Fibroblast of skin of left biceps (primary cell): ENCODE measurements at places on chromosomes 13 and 19.

- no peak for DNase-seq
Observed at GRCh38 chr13:43865892-43866291, 13.6 kb downstream of the CCDC122 start.

DNA sequence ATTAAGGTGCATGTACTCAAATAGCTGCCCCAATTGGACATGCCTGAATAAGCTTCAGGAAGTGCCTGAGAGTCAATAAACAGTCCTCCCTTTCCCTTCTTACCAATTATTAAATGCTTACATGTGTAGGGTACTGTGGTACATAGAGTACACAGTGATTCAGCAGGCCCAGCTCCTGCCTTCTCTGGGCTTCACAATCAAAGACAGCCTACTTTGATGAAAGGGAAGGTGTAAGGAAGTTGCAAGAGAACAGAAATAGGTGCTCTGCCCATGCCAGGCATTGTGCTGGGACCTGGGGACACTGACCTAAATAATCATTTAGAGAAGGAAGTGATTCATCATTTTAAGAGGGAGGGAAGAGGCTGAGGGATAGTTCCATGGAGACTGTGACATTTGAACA lies 17.2 kb downstream of the FRY start:
- no peak for DNase-seq

GRCh38 chr19:57276430-57276829 lies 3.9 kb upstream of the ZNF460 start:
- no peak for DNase-seq

DNA sequence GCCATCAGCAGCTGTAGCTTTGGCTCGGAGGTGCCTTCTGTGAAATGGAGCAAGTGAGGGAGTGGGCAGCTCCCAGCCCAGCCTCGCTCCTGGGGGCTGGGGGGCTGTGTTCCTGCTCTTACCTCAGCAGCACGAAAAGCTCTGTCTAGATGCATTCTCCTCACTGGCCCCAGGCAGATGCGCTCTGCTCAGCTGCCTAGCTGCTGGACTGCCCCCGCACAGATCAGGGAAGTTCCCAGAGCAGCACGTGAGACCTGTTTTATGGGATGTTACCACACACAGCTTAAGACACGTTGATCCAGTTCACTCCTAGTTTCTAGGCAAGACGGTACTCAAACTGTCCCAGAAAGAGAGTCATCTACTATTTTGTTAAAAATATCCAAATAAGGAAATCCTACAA lies 13.6 kb downstream of the LCP1 start:
- no peak for DNase-seq

DNA sequence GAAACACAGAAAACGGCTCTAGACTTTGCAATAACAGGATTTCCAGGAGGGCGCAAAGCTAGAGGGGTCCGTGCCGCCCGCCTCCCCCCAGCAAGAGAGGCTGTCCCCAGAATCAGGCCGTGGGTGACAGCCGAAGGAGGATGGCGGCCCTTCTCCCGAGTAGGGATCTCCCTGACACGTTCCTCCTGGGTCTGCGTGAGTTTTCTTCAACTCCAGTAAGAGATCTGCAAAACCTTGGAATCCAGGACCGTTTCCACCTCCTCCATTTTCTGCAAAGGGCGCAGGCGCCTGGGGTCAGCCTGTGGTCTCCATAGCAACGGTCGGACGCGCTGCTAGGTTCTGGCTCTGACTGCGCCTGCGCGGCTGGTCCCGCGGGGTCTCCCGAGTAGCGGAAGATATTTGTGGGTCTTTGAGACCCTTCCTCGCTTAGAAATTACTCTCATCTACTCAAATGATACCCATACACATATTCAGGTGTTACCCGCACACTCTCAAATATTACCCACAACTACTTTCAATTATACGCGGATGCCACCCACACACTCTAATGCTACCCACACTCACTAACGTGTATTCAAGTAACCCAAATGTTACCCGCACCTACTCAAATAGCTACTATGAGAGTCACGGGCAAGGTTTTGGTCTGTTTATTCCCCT lies 2.1 kb downstream of the PNMA8C start:
- DNase-seq = no peak

GRCh38 chr19:53555352-53555751 lies 17.4 kb downstream of the ZNF331 start:
- no peak for DNase-seq

- DNase-seq = no peak
Observed at GRCh38 chr19:12139269-12139668, 881 bp downstream of the ZNF20 start.
